Brain pericyte (primary cell): ENCODE measurements at places on chromosomes 4 and X.

DNA sequence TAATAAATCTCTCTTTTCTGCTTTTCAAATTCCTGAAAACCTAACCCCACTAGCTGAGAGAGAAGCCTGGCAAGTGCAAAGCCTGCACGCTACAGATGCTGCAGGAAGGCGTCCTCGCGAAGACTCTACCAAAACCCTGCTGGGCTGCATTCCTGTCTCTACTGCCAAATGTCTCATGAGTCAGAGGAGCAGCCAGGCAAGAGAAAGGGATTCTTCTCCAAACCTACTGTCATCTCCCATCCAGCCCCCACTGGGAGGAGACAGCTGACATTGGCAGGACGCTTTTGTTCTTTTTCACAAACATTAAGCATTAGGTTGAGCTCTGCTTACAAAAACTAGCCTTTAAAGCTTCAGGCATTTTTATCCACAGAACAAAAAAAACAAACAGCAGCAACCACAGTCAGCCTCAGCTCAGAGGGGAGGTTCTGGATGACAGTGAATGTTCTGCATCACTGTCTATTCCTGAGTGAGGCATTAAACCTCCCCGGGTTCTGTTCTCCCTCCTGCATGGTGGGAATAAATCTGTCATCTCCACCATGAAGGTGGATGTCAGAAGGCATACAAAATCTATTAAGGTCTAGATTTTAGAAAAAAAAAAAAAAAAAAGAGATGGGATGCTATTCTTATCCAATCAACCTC is 18.0 kb downstream of the CRMP1 start:
- DNase-seq: no peak

DNA sequence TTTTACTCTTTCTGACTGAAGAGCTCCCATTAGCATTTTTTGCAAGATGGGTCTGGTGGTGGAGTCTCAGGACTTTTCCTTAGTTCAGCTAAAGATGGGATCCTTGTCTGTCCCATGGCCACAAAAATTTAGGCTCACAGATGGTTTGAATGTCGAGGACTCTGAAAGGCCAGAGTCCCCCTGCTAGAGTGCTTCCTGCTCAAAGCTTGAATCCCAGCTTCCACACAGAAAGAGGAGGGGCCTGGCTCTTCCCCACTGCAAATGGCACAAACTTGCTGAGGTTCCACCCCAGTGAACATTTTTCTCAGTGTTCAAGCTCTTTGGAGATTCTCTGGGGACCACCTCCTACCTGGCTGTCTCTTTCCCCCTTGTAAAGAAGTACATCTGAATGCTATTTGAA is 64.7 kb upstream of the UGT2B15 start:
- DNase-seq: no peak

GRCh38 chr4:185896817-185897488 is 85.0 kb upstream of the SORBS2 start:
- DNase-seq: no peak

GRCh38 chr4:28792917-28793597 is 1927.1 kb upstream of the PCDH7 start:
- DNase-seq: no peak

- no peak for DNase-seq
Measured at GRCh38 chr4:8765084-8765483, 106.6 kb downstream of the HMX1 start.

GRCh38 chr4:21535898-21536297 is 412.7 kb downstream of the KCNIP4 start:
- no peak for DNase-seq

GRCh38 chrX:21972721-21973120 is 32.2 kb downstream of the SMS start:
- DNase-seq: no peak

DNA sequence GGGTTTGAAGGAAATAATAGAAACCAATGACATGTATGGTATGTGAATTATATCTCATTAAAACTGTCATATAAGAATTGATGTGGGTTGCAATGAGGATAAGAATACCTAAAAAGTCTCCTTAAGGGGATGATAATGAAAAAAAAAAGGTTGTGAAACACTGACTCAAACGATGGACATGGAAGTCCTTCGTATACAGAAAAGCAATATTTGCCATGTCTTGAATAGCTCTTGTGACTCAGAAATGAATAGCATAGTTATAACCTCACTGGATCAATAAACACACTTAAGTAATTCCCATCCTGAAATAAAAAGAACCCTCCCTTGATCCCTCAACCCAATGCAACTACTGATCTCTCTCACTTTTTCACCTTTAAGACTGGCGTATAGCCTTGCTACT is 89.7 kb downstream of the OPHN1 start:
- DNase-seq: no peak

GRCh38 chr4:81499840-81500239 is 28.1 kb upstream of the RASGEF1B start:
- no peak for DNase-seq
